ENCODE measurements at places on chromosomes 1 and 21.

DNA sequence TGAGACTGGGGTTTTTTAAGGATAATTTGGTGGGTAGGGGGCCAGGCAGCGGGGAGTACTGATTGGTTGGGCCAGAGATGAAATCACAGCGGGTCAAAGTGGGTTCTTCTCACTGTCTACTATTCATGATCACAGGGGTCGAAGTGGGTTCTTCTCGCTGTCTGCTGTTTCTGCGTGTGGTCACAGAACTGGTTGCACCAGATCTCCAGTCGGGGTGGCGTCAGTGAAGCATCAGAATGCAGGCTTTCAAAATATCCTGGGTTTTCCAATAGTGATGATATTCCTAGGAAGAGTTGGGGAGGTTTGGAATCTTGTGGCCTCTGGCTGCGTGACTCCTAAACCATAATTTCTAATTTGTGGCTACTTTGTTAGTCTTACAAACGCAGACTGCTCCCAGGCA is 45.1 kb downstream of the TRPM2 start:
- DNase-seq = no peak

GRCh38 chr1:58325866-58326265 is 220.7 kb downstream of the OMA1 start:
- no peak for DNase-seq

DNA sequence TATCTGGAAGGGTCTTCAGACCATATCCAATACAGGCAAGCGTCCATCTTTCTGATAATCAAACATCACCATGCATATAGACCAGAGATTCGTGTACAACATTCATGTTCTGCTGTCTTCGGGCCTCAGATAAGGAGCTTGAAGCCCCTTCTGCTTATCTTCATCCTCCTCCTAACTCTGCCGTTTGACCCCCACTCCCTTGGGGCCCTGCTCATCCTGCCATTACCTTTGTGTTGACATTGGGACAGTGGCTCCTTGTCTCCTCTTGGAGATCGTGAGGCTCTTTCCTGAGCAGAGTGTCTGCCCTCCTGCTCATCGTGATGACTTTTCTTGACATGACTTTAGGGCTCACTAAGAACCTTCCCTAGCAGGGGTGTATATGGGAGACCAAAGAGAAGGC is 37.3 kb downstream of the ACTL8 start:
- no peak for DNase-seq

GRCh38 chr1:196774603-196775002 is at the start of gene CFHR3:
CFHR3 (plus strand) TSS chr1:196774840; CDS start chr1:196774887, 47 bp downstream.
- DNase-seq = no peak

GRCh38 chr1:9051379-9051778 is 18.1 kb downstream of the SLC2A5 start:
- no peak for DNase-seq

- DNase-seq = no peak
These were observed 56.0 kb downstream of the LTN1 start for GRCh38 chr21:28936721-28937120.

DNA sequence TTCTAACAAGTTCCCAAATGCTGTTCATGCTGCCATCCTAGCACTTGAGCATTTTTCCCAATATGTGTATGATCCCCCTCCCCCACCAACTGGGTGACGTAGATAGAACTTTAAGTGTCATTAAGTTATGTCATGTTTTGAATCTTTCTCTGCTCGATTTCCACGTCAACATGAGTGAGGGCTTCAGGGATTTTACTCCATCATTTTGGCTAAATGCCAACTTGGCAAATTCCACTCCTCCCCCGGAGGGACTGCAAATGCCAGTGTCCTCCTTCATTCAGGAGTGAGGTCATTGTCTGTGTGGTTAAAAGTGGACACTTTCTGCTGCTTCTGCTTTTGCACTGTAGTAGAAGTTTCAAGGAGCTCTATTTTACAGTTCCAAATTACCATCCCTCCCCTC is 201.7 kb downstream of the FGGY start:
- DNase-seq = no peak

- no peak for DNase-seq
These were observed 240.6 kb downstream of the NUF2 start for GRCh38 chr1:163562355-163562754.

GRCh38 chr21:45765375-45765774 is 121.8 kb downstream of the PCBP3 start:
- no peak for DNase-seq

- no peak for DNase-seq
These were observed 30.2 kb upstream of the AJAP1 start for GRCh38 chr1:4624141-4624715.

DNA sequence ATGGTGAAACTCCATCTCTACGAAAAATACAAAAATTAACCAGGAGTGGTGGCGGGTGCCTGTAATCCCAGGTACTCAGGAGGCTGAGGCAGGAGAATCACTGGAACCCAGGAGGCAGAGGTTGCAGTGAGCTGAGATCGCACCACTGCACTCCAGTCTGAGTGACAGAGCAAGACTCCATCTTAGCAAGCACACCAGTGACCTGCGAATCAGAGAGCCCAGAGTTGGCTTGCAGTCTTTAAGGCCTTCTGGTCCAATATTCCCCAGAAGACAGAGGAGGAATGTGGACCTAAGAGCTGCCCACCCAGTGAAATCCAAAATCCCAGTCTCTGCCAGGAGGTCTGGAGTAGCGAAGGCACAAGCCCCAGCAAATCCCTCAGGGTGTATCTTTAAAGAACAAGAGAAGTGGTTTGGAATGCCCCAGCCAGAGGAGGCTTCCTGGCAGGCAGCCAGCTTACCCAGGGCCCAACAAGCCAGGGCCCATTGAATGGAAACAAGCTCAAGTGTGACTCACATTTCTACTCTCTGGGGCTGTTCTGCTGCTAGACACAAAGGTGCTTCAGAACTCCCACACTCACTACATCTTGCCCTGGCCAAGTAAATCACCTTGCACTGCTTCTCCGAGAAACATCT is 23.9 kb downstream of the GPR161 start:
- DNase-seq = peak; percentile 56

GRCh38 chr1:204001166-204001901 is 71.6 kb upstream of the SOX13 start:
- no peak for DNase-seq

- peak; percentile 44 for DNase-seq
These were observed 9.1 kb downstream of the TLR5 start for GRCh38 chr1:223133824-223134435.

GRCh38 chr1:201970334-201971159 is 11.9 kb upstream of the RNPEP start:
- DNase-seq = no peak

DNA sequence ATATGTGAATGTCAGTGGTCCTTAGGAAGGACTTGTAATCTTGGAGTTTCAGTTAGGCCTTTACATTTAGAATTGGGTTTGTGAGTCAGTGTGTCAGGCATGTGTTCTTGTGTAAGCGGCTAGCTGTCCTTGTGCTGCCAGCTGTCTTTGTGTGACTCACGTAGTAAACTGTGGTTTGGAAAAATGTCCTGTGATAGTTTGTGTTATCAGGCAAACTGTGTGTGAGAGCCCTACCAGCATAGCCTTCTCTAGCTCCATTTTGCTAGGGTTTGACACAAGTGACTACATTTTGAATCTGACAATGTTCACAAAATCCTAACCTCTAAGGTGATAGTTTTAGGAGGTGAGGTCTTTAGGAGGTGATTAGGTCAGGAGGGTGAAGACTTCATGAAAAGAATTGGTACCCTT is 6.9 kb upstream of the SLC35D1 start:
- DNase-seq = no peak

GRCh38 chr1:27599605-27600497 is 4.1 kb downstream of the AHDC1 start:
- peak; percentile 45 for DNase-seq

- no peak for DNase-seq
These were observed 172.7 kb upstream of the ZP4 start for GRCh38 chr1:238063454-238063853.

DNA sequence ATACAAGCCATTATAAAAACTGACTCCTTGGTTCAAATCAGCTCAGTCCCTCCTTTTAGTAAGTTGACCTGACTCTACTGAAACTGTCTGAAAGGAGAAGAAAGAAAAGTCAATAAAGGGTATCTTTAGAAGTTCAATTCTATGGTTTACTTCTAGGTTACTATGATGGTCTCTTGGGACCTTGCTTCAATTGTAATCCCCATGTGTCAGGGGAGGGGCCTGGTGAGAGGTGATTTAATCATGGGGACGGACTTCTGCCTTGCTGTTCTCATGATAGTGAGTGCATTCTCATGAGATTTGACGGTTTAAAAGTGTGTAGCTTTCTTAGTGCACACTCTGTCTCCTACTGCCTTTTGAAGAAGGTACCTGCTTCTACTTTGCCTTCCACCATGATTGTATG is 31.7 kb upstream of the FNBP1L start:
- no peak for DNase-seq

DNA sequence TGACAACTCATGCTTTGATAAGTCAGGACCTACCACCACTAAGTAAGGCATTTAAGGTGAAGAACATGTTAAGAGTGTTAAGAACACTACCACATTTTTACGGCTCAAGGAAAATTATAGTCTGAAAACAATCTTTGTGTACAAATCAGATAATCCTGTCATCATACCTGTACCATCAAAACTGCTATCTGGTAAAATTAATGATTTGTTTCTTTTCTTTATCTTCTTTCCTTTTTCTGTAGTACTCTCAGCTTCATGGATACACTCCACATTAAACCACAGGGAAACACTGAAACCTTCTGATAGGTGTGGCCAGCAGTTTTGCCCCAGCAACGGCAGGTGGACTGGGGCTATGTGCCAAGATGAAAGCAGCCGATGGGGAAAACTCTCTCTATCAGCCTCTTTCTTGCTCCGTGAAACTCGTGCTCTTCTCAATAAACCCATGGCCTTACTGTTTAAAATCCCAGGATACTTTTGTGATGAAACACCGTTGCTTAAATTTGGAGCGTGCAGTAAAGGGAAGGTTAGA is 75.1 kb downstream of the LYST start:
- no peak for DNase-seq

- peak; percentile 50 for DNase-seq
These were observed 62.7 kb downstream of the ADARB1 start for GRCh38 chr21:45136927-45137611.

- no peak for DNase-seq
These were observed at the start of gene SYT6 for GRCh38 chr1:114153261-114154145. SYT6 (minus strand) TSS chr1:114153869; CDS start chr1:114153772, 97 bp downstream.

GRCh38 chr1:74790453-74790852 is 57.5 kb downstream of the TYW3 start:
- DNase-seq = no peak

GRCh38 chr1:60036856-60037460 is 36.6 kb downstream of the C1orf87 start:
- no peak for DNase-seq

DNA sequence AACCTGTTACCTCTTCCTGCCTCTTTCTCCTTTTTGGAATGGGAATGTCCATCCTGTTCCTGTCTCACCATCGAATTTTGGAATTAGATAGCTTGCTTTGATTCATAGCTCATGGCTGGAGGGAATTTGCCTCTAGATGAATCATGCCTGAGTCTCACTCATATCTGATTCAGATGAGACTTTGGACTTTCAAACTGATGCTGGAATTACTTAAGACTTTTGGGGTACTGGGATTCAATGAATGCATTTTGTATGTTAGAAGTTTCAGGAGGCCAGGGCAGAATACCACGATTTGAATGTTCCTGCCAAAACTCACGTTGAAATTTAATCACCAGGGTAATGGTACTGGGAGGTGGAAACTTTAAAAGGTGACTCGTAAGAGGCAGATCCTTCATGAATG is 132.4 kb downstream of the DSCAM start:
- no peak for DNase-seq

- DNase-seq = no peak
These were observed 6.9 kb upstream of the BCL9 start for GRCh38 chr1:147534386-147534785.

GRCh38 chr1:187654635-187655034 is 825.9 kb downstream of the PLA2G4A start:
- no peak for DNase-seq

DNA sequence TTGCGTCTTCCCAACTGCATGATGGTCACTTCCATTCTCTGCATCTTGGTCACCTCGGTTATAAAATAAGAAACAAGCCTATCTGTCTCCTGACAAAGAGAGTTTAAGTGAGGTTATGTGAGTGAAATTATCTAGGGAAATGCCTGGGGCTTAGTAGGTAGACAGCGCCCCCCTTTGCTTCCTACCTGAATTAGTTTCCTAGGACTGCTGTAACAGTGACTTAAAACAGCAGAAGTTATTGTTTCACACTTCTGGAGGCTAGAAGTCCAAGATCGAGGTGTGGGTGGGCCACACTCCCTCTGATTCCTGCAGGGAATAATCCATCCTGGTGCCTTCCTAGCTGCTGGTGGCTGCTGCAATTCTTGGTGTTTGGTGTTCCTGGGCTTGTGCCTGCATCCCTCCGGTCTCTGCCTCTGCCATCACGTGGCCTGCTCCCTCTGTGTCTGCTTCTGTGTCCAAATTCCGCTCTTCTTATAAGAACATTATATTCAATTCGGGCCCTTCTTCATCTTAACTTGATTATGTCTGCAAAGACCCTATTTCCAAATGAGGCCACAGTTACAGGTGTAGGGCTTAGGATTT is 92.6 kb downstream of the IGSF21 start:
- no peak for DNase-seq

DNA sequence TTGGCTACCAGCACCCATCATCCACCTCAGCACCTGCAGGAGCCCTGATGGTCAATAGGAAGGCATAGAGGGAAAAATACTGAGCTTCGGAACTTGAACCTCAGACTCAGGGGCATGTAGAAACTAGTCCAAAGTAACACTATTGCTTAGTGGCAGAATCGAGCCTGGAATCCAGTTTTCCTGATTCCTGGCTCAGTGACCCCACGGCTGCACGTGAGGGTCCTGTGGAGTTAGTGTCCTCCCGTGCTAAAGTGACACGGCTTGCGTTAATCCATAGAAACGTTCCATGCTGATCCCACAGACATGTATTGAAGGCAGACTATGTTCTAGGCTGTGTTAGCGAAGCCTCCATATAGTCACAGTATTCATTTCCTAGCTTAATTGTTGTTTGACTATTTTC is 747.0 kb upstream of the TPTE start:
- DNase-seq = no peak

DNA sequence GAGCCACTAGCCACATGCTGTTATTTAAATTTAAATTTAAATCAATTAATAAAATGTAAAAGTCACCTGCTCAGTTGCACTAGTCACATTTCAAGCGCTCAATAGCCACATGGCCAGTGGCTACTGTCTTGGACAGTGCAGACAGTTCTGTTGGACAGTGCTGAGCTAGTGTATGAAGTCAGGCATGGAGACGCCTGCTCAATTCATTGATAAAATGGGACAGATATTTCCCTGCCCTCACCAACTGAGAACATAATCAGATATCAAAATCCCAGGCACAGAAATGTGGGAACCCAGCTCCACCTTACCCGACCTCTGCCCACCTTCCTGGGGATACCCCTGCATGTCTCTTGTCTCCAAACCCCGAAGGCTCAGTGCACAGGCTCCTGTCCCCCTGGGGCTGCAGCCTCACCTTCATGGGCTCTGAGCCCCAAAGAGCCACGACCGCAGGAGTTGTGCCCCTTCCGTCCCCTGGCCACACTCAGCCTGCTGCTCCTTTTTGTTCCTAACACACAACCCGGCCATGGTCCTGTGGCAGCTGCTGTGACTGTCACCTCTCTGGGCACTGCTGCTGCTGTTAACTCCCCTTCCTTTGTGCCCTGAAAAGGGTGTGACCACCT is 63.5 kb downstream of the TCP10L start:
- no peak for DNase-seq

Measured in C1 segment of cervical spinal cord (tissue), 14 donors.